ENCODE measurements at places on chromosomes 12 and 14.

- DNase-seq, result no peak
Observed at GRCh38 chr14:65153101-65153500, 50.8 kb upstream of the MAX start.

- DNase-seq, result no peak
Observed at GRCh38 chr12:6541371-6542165, 7.3 kb downstream of the GAPDH start.

DNA sequence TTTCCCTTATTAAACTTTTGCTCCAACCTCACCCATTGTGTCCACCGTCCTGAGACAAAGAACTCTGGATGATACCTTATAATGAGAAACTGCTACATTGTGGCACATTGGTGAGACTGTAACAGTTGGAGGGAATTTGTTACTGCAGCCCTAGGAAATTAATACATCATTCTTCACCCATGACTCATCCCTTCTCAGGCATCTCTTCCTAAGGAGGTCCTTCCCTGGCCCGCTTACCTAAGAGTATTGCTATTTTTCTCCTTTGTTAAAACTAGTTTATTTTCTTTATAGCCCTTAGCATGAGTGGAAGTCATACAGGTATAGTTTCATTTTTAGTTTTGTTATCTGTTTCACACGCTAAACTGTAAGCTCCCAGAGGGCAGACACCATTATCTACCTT lies 87.1 kb downstream of the TMEM260 start:
- DNase-seq, result no peak

GRCh38 chr12:50275556-50275955 lies 7.8 kb downstream of the LIMA1 start:
- DNase-seq, result no peak

DNA sequence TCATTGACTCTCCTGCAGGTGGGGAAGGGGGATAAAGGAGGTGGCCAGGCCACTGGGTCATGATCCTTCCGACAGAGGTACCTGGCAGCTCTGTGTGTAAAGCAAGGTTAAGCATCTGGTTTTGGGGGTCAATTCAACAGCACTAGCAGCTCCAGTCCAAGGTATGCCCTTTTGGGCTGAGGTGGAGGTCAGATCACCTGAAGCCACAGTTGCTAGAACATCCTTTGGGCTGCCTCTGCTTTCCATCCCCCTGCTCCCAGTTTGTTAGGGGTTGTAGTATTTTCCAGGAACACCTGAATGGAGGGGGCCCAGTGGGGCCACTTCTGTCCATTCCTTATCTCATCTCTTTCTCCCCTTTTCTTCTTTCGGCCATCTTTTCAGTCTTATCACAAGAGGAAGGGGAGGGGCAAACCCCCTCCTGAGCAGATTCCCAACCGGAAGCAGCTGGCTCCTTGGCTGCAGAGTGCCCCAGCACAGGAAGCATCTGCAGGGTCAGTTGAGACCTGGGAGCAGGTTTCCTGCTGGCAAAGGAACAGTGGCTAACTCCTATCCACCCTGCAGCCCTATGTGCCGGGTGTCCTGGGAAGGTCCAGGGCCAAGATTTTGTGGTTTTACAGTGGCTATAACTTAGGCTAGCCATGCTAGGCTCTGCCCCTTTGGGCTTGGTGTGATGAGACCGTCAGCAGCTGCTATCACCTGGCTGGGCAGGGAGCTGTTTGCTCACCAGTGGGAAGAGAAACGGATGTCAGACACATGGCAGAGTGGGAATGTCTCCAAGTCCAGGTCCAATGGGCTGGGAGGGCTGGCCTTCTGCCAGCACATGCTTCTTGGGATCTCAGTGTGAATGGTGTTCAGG lies 40.2 kb downstream of the SH2B3 start:
- no peak for DNase-seq

DNA sequence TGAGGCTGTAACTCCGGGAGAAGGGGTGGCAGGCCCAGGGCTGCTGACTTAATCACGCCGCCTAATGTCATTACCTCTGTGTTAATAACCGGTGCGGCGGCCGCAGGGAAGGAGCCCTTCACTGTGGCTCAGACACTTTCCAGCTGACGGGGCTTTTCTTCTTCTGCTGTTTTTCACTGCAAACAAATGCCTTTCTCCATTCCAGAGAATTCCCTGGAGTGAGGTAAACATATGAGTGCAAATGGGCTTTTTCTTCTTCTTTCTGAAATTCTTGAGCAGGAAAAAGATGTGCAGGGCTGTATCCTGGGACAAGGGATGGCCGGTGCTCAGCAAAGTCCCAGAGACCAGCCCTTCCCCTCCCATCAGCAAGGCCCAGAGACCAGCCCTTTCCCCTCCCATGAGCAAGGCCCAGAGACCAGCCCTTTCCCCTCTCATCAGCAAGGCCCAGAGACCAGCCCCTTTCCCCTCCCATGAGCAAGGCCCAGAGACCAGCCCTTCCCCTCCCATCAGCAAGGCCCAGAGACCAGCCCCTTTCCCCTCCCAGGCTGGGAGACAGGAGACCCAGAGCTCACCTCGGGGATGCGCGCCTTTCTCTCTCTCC lies 33.4 kb upstream of the FAM181A start:
- DNase-seq, result no peak

GRCh38 chr14:34098045-34098984 lies 147.4 kb upstream of the EGLN3 start:
- DNase-seq, result no peak

All from stimulated activated CD4-positive, alpha-beta T cell treated with anti-CD3 and anti-CD28 coated beads, TNF-alpha, amount 100 ng/mL, for 1 hour (primary cell).